ENCODE measurements at places on chromosomes 2 and 18.

GRCh38 chr2:107383691-107384090, 443.0 kb upstream of the RGPD4 start:
- no peak for DNase-seq

GRCh38 chr18:49090901-49091300, 140.1 kb upstream of the SMAD7 start:
- no peak for DNase-seq

DNA sequence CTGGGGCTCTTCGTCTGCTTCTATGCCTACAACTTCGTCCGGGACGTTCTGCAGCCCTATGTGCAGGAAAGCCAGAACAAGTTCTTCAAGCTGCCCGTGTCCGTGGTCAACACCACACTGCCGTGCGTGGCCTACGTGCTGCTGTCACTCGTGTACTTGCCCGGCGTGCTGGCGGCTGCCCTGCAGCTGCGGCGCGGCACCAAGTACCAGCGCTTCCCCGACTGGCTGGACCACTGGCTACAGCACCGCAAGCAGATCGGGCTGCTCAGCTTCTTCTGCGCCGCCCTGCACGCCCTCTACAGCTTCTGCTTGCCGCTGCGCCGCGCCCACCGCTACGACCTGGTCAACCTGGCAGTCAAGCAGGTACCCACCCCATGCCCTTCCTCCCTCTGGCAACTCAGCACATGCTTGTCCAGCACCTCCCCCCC, 24.2 kb downstream of the STEAP3 start:
- no peak for DNase-seq

DNA sequence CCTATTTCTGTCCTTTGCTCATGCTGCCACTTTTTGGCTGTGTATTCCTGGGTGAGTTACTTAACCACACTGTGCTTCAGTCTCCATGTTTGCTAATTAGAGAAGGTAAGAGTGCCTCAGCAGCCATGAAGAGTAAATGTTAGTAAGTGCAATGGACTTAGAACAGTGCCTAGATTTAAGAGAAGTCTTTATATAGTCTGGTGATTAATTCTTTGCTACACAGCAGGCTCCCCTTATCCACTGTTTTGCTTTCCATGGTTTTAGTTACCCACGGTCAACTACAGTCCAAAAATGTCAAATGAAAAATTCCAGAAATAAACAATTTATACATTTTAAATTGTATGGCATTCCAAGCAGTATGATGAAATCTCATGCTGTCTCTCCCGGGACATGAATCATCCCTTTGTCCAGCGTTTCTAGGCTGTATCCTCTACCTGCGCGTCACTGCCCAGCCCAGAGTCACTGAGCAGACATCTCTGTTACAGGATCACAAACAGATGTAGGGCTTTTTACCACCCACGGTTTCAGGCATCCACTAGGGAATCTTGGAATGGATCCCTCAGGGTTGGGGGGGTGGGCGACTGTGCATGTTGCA, 91.0 kb downstream of the CTIF start:
- DNase-seq, result peak; percentile 98

DNA sequence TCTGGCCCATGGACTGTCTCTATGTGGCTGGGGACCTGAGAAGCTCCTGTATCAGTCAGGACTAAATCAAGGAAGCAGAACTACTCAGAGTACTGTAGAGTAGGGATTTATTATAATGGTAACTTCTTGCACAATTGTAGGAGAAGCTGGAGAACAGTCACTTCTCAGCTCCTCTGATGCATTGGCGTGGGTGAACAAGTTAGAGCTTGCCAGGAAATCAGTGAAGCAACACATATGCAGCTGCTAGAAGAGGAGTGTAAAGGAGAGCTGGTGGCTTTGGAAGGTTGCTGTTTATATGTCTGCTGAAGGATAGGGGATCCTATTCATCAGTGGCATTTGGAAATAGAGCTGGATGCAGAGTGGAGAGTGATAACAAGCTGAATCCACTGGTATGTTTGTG, 215.5 kb upstream of the CWC22 start:
- DNase-seq, result peak; percentile 55

DNA sequence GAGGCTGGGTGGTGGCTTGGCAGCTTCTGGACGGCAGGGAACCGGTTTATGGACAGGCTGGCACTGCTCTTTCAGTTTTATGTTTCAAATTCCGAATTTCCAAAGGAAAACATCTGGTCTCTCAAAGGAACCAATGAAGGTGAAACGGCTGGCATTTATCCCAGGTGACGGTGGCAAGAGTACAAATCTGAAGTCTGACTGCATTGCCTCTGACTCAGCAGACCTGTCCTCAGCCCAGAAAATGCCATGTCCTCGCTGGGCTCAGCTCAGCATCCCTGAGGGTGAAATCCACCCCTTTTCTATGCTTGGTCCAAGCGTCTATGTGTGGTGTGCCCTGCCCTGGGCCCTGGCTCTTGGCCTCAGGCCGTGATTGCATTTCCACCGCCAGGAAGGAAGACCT, 38.1 kb downstream of the NAPG start:
- no peak for DNase-seq

DNA sequence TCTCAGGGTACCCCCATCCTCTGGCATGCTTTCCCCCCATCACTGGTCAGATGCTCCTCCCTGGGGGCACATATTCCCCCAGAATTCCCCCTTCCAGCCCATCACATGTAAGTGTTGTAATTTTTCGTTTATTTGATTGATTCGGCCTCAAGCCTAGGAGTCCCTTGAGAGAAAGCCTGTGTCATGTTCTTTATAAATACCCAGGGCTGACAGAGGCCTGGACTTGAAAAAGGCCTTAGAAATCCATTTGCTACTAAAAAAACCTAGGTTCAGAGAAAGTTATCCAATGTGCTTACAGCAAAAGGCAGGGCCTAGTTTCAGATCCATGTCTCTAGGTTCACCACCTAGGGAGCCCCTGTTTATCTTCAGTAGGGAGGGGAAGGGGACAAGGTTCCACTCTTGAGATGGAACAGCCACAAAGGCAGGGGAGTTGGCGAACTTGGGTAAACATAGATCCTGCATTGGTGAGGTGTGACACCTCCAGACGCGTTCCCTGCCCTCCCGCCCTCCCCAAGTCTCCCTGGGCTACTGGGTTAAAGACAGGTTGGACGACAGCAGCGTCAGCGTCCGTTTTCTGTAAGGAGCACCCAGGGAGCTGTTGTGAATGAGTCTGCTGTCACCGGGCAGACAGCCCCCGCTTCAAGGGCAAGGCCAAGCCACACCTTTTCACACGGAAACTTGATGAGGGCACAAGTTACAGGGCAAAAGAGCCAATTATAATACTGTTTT, 147.8 kb downstream of the EN1 start:
- DNase-seq, result no peak

DNA sequence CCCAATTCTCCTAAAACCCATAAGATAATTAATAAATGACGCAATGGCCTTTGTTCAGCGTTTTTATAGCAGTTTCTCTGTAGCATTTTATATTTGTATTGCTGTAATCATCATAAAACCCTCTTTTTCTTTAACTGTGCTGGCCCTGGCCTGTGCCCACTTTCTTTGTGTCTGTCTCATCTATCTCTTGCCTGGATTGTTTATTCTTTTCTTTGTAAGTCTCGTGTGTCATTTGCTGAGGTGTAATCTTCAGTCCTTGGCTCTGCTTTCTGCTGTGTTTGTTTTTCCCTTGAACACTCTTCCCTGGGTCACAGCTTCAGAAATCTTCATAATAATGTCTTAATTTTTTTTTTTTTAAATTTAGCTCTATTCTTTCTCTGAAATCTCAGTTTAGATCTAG, 525.8 kb upstream of the LINC00305 start:
- DNase-seq, result no peak

- DNase-seq, result no peak
These were observed 34.1 kb upstream of the LCLAT1 start for GRCh38 chr2:30412684-30413570.

- DNase-seq, result no peak
These were observed 53.2 kb downstream of the CSRNP3 start for GRCh38 chr2:165522719-165523118.

GRCh38 chr18:13007248-13007560, 16.0 kb downstream of the CEP192 start:
- DNase-seq, result no peak

DNA sequence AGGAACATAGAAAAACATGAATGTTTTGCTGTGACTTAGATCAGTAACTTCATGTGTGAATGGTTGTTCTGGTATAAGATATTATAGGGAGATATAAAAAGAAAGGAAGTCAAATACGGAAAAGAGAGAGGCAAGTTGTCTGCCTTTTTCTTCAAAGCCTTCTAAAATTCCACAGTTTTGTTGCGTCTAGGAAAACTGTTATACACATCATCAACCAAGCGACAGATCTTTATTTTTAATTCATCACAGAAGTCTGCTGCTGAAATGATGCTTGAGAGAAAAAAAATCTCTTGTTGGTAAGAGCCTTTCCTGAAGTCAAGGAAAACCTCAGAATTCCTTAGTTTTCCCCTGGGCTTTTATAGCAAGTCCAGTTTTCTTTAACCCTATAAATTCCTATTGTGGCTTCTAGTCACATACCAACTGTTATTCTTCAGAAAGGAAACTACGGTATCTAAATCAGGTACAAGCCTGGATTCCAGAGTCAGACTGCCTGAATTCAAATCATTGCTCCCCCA, 36.3 kb upstream of the TANC1 start:
- peak; percentile 46 for DNase-seq

GRCh38 chr2:160425434-160426151, 68.0 kb downstream of the RBMS1 start:
- no peak for DNase-seq

DNA sequence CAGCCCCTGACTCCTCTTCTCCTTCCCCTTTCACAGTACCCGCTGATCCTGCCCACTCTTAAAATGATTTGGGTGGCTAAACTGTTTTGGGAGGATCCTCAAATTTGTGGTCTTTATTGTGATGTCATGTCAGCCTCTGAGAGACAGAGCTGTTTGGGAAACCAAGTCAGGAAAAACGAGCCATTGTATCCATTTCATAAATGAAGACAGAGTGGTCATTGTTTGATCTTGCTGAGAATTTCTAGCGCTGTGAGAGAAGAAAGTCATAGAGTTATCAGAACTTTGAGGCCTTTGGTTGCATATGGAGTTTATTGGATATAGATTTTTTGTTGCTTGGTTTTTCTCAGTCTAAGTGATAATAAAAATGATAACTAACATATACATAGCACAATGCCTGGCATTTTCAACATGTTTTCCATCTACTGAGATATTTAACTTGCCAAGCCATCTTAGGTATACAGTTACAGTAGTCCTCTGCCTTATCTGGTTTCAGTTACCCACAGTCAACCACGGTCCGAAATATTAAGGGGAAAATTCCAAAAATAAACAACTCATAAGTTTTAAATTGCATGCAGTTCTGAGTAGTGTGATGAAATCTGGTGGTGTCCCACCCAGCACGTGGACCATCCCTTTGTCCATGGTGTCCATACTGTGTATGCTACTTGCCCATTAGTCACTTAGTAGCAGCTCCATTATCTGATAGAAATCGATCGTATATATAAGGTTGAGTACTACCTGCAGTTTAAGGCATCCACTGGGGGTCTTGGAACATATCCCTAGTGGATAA, 105.0 kb upstream of the RASGRP3 start:
- DNase-seq, result no peak

- no peak for DNase-seq
These were observed 17.7 kb downstream of the PDIA6 start for GRCh38 chr2:10794876-10795275.

DNA sequence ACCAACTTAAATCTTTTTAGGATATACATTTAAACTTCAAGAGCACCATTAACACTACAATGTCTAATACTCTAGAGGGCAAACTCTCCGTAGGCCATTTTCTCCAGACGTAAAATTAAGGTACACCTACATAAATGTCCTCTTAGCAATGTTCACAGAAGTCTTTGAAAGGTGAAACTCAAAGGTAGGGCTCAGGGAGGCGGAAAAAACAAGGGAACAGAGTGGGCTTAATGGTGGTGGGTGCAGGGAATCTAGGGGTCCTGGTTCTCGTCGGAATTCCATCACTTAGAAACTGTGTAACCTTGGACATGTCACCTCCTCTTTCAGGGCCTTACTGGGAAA, 668 bp downstream of the NFU1 start:
- DNase-seq, result peak; percentile 28

GRCh38 chr2:65354773-65355172, 77.6 kb downstream of the SPRED2 start:
- DNase-seq, result no peak

DNA sequence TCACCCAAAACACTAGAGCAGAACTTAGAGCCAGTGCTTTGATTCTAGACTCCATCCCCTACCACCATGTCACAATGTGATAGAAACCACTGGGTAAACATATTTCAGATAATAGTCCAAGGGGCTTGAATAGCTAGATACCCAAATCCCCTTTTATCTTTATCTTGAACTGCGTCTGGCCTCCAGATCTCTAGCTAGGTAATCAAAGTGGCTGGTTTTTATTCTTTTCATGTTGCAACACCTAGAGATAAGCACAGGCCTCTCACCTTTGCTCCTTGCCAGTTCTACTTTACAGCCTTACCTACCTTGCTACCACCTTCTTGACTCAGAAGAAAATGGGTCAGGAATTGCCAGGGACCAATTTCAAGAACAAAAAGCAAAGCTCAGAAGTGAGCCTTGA, 171.2 kb downstream of the C1D start:
- no peak for DNase-seq

DNA sequence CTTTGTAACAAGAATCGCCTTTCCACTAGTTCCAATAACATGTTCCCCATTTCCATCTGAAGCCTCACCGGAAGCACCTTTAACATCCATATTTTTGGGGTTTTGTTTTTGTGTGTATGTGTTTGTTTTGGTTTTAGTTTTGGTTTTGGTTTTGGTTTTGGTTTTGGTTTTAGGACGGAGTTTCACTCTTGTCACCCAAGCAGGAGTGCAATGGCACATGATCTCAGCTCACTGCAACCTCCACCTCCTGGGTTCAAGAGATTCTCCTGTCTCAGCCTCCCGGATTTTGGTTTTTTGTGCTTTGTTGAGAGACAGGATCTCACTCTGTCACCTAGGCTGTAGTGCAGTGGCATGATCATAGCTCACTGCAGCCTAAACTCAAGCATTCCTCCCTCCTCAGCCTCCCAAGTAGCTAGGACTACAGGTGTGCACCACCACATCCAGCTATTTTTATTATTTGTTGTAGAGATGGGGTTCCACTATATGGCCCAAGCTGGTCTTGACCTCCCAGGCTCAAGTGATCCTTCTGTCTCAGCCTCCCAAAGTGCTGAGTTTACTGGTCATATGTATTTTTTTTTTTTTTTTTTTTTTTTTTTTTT, 36.3 kb downstream of the TGOLN2 start:
- no peak for DNase-seq

- DNase-seq, result no peak
These were observed 17.2 kb upstream of the ELAC1 start for GRCh38 chr18:50950626-50951025.

Data from astrocyte of the spinal cord (primary cell).